ENCODE measurements at places on chromosomes 7 and 10.

- no peak for DNase-seq
These were observed 43.7 kb upstream of the FAM180A start for GRCh38 chr7:135792363-135792668.

DNA sequence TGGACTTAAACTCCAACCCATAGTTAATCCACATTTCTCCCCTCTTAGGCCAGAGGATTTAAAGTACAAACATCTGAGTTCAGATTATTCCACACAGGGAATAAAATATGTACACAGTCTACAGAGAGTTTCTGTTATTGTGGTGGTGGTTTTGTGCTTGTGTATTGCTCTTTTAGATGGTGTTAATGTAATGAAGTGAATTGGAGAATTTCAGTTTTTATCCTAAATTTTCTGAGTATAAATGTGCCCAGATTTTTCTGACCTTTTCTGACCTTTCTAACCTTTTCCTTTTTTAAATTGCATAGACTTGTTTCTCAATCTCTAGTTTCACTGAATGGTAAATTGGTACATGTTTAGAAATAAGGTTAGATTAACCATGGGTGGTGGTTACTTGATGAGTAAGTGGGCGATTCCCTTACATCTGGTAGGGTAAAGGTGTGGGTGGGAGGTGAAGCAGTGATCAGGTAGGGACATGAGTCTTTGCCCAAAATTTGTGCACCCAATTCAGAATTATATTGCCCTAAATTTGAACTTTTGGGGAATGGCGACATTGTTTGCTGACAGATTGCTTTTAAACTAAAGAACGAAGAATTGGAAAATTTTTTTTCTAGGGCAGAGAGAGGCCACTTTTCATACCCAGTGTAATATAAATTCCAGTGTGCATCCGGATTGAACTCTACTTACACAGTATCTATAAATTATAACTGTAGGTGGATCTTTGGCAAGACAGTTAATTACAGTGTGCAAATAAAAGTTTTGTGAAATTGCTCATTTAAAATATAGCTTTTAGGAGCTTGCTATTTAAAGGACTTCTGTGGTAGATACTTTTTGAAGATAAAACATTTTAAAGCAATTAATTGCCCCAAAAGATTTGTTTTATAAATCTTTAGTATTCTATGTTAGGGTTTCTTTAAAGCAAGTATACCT is 62.2 kb downstream of the ST7 start:
- DNase-seq: no peak

GRCh38 chr10:43170491-43170890 is 32.2 kb downstream of the CSGALNACT2 start:
- no peak for DNase-seq

DNA sequence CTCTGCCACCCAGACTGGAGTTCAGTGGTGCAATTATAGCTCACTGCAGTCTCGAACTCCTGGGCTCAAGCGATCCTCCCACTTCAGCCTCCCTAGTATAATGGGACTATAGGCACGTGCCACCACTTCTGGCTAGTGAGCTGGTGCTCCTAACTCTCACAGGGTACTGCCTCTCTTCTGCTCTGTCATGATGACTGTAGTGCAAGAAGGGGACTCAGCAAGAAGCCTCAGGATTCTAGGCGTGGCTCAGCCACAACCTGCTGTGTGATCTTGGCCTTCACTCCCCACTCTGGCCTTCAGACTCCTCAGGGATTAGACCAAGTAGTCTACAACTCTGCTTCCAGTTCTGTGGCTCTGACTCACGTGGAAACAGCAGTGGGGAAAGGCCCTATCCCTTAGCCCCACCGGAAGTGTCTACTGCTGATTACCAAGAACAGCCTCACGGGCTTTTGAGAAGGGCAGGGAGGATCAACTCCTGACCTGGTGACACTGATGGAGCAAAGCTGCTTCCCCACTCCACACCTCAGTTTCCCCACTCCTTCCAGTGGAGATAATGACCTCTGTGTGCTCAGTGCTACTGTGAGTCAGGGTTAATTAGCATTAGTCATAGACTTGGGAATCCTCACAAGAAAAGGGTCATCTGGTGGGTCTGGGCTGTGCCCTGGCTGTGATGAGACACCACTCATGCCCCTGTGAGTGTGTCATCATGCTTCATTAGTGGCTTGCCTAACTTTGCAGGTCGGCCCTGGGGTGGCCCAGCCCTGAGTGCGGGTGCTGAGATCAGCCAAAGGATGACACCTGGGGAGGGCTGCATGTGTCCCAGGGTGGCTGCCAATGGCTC is 41.1 kb downstream of the ZC3HC1 start:
- no peak for DNase-seq

- no peak for DNase-seq
These were observed 1.8 kb downstream of the IMPDH1 start for GRCh38 chr7:128407751-128408708.

- no peak for DNase-seq
These were observed 132.4 kb upstream of the PALS2 start for GRCh38 chr7:24440892-24441291.

- no peak for DNase-seq
These were observed 308.7 kb downstream of the ANKRD30A start for GRCh38 chr10:37434091-37434490.

DNA sequence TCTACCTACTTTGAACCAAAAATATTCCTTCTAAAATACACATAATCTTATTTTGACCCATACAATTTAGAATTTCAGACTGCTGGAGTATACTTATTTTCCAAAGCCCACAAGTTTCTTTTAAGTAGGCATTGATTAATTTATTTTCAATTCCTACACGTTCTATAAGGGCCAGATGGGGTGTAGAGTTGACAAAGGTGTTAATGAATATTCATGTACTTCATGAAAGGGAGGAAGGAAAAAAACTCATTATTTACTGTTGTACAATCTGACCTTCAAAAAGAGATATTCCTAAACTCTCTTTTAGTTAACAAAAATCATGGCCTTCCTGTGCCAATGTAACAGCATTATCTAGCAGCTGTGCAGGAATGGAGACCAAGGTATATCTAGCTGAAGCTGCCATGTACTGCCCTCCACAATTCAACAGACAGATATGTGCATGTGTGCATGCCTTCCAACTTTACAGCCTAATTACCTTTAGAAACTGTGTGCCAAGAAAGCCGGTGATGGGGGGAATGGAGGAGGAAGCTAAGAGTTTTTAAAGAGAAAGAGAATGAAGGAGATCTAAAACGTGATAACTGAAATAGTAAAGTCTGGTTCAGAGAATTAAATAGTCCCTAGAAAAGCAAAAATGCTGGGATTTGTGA is 108.9 kb downstream of the UPF2 start:
- no peak for DNase-seq

- DNase-seq: no peak
These were observed 439.3 kb downstream of the RPS24 start for GRCh38 chr10:78473006-78473405.

- no peak for DNase-seq
These were observed 38.6 kb downstream of the HACD1 start for GRCh38 chr10:17578603-17579002.

GRCh38 chr10:48506147-48506917 is 98.5 kb downstream of the ARHGAP22 start:
- no peak for DNase-seq

DNA sequence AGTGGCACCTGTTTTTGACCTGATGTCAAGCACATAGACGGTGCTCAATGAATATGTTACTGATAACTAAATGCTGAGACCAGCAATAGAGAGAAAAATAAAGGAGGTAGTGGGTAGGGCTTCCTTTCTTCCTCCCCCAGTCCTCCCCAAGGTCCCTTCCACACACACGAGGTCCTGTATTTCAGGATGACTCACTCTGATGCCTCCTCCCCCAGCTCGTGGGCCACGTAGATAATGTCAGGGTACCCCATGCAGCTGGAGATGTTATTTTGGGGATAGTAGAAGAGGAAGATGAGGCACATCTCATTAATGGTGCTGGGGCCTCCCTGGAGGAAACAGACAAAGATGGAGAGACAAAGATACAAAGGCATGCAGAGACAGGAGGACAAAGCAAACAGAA is 17.3 kb downstream of the PRSS58 start:
- DNase-seq: no peak

- peak; percentile 33 for DNase-seq
These were observed 38.2 kb downstream of the ZNF467 start for GRCh38 chr7:149735181-149735602.

DNA sequence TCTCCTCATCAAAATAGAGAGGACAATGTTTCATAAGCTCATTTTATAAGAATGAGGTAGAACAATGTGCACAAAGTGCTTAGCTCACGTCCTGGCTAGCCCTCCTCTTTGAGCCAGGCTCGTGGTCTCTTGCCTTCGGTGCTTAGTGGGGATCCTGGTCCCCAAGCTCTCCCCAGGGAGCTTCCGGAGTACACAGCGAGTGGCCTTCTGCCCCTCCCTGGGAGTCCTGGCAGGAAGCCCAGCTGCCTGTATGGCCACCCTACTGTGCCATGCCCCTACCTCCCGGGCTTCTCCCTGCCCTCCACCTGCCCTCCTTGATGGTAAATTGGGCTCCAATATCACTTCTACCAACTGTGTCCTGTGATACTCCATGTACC is 868 bp downstream of the MYO1G start:
- DNase-seq: no peak

- no peak for DNase-seq
These were observed 345.2 kb upstream of the C7orf33 start for GRCh38 chr7:148245381-148245780.

- DNase-seq: no peak
These were observed 94.9 kb downstream of the TMEM130 start for GRCh38 chr7:98774884-98775283.

- no peak for DNase-seq
These were observed 107.0 kb upstream of the PDE1C start for GRCh38 chr7:32177232-32177631.

DNA sequence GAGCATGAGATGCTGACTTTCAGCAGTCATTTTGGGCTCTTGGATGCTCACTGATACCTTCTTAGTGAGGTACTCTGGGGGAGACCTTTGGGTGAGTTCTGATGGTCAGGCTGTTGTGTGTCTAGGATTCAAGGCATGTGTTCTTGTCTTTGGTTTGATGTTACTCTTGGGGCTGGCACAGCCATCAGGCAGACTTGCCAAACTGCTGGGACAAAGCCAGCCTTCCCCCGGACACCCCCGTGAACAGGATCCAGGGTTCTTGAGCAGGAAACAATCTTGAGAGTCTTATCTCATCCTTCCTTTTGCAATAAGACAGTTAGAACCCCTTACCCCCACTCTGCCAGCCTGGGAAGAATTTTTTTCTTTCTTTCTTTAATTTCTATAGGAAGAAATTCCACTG is 42.2 kb downstream of the SUFU start:
- DNase-seq: no peak

GRCh38 chr10:30813872-30814481 is 184.4 kb upstream of the LYZL2 start:
- DNase-seq: no peak

GRCh38 chr10:32253821-32254220 is 93.1 kb downstream of the EPC1 start:
- DNase-seq: no peak

- peak; percentile 60 for DNase-seq
These were observed at the start of gene LAMB1 for GRCh38 chr7:108002726-108003598. LAMB1 (minus strand) TSS chr7:108003161; CDS start chr7:108002885, 276 bp downstream.

- DNase-seq: peak; percentile 63
These were observed 35.0 kb downstream of the GNA12 start for GRCh38 chr7:2808891-2809665.

DNA sequence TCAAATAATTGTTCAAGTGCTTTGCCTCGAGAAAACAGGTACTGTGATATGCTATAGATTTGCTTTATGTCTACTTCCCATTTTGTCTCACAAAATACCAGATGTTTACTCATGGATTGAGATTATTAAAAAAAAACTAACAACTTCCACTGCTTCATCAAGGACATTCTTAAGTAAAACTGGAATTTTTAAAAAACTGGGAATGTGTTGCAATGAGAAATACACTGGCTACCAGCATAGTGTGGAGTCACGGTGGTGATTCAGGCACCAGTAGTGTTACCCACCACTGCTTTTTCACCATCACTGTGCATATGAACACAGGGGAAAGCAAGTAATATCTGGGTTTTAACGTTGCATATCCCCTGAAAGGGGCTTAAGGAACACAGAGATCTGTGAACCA is 21.2 kb downstream of the FIGNL1 start:
- no peak for DNase-seq

GRCh38 chr7:33044986-33045385 is 17.6 kb downstream of the NT5C3A start:
- DNase-seq: no peak

DNA sequence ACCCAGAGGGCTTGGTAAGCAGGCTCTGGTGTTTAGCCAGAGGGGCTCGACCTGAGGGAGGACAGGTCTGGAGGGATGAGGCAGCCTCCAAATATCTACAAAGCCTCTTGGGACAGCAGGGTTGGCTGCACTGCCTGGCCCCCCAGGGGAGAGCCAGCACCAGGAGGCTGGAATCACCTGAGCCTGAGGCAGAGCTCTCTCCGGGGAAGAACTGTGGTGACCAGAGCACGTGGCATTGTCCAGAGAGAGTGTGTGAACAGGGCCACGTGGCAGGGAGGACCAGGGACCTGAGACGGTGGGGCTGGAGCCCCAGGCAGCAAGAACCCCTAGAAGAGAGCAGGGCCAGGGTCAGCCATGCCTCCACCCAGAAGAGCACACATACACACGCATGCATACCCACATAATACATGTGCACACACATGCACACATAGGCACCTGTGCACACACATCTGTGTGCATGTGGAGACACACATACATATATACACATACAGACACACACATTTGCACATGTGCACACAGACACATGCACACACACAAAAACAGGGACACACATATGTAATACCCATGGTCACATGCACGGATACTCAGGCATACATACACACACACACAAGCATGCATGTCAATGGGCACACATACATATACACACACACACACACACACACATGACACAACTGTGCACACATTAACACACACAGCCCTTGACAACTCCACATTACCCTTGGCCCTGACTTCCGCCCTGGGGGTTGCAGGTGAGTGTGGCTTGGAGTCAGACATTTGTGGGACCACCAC is 94.9 kb downstream of the MYL10 start:
- no peak for DNase-seq

DNA sequence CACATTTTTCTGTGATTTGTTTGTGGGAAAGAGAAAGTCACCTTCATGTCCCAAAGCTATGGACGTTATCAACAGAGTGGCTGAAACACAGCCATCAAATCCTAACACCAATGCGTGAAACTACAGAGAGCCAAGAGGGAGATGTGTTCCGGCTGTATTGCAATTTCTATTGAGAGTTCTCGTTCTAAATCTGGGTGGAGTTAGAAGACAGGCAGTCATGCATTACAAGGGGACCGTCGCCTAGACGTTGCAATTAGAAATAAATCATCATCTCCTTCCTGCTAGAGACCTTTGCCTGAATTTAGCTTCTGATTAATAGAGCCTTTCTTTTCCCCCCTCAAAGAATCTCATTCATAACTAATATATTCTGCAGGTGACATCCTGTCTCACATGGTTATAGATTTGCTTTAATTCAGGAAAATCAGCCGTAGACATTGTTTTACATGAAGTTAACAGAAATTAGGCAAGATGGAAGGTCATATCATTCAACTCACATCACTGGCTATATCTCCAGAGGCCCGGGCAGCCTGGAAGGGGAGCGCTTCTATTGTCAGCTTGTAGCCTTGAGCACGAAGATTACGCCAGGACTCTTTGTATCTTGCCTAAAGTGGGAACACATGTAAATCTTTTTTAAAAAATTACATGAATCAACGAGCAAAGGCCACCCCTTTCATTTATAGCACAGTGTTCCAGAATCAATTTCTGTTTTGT is 52.6 kb downstream of the HABP2 start:
- DNase-seq: no peak

GRCh38 chr10:113957013-113957412 is 86.7 kb upstream of the ADRB1 start:
- DNase-seq: no peak

- DNase-seq: no peak
These were observed 44.7 kb downstream of the COL13A1 start for GRCh38 chr10:69846293-69846921.

GRCh38 chr10:105071980-105072379 is 430.9 kb downstream of the SORCS3 start:
- no peak for DNase-seq

All from lower lobe of right lung (tissue), 2 donors.